ENCODE measurements at places on chromosomes 3 and 15.

DNA sequence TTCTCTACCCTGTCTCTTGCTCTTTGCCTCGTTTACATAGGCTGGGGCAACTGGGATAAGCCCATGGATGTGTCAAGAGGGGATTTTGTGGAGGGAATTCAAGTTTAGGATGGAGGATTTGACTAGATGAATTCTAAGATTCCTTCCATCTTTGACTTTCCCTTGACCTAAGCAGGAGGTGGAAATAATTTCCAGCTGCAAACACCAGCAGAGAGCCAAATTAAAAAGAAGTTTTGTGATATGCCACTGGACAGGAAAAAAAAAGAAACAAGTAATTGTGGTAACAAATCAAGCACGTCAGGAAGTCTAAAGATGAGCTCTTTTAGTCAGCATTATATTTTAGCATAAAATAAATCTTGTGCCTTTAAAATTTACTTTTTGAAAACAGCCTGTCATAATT lies 49.8 kb downstream of the KCNMB2 start:
- no peak for DNase-seq

DNA sequence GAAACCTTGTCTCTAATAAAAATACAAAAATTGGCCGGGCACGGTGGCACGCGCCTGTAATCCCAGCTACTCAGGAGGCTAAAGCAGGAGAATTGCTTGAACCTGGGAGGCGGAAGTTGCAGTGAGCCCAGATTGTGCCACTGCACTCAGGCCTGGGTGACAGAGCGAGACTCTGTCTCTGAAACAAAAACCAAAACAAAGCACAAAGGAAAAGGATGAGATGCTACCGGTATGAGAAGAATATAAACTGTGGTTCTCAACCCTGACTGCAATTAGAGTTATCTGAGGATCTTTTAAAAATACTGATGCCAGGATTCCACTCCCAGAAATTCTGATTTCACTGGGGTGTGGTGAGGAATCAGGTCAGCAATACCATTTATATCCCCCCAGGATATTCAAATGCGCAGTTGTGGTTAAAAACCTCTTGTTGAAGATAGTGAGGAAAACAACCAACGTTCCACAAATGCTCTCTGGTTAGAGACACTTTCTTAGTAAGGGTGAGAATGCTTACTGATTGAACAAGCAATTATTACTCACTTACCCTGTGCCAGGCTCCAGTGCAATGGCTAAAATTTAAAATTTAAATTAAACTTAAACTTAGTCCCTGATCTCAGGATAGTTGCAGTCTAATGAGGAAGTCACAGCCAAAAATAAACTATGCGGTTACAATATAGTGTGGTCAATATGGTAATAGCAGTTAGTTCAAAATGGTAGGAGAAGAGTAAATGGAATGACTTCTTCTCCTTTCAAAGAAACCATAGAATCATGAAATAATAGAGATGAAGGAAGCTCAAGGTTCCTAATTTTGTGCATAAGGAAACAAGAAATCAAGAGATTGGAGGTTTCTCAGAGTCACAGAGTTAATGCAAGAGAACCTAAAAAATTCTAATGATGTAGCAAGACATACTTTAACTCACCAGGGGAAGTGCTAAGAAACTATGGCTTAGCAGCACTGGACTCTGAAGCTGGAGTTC lies 109.5 kb downstream of the SSR3 start:
- no peak for DNase-seq

DNA sequence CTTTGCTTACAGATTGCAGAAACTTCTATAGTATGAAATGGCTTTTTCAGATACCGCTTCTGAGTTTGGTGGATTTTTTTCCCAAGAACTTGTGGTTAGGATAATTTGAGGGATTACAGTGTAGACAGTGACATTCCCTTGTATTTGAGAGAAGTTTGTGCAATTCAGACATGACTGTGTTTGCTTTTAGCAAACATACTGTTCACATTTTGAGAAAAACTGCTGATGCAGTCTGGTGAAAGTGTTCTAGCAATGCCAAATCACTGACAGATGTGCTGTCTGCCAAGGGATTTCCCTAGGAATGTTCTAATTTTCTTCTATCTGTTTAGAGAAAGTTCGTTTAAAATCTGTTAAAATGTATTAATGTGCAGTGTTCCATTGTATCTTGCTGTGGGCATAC lies 652.6 kb downstream of the FHIT start:
- DNase-seq = no peak

DNA sequence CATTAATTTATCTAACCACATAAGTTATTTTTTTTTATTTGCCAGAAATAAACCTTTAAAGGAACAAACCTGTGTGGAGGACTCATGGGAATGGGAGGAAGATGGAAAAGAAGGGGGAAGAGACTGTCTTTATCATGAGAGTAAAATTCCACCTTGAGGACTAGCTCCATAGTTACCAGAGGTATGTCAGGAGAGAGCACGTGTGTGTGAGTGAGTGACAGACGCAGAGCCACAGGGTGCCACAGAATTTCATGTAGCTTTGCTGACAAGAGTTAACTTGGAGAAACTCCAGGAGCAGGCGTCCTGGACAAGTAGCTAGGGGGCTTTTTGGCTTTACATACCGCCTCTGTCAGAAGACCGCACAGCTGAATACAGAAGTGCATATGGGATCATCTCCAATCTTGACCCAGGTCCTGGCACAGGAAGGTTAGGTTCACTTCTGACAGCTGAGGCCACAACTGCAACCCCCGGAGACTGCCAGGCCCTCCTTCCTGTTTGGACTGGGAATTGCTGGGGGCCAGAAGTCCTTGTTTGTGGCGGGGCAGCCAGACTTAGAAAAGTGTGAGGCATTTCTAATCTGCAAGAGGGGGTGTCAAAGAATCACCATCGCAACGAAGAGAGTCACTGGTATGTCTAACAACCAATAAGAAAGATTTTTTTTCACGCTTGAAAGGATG lies 197.8 kb upstream of the TPM1 start:
- DNase-seq = peak; percentile 70

GRCh38 chr3:180265551-180265950 lies 228.8 kb upstream of the PEX5L start:
- no peak for DNase-seq

GRCh38 chr3:183506674-183507320 lies 48.7 kb downstream of the KLHL6 start:
- no peak for DNase-seq

DNA sequence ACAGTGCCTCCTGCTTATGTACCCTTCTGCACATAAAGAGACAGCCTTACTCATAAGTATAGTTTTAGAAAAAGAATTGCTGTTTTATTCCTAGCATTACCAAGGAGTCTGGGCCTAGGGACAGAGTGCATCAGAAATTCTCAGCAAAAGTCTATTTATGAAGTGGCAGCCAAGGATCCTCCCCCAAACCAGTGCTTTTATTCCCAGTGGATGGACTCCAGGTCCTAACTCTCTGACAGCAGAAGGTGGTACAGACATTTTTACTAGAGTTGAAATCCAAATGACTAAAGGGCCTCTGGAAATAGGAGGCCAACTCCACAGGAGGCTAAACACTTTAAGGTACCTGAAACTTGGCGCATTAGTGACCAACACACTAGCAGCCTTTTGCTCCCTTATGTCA lies 407.2 kb upstream of the TPRG1 start:
- DNase-seq = no peak

- DNase-seq = no peak
These were observed 57.6 kb downstream of the TMEM44 start for GRCh38 chr3:194575484-194576210.

- DNase-seq = no peak
These were observed 30.0 kb downstream of the U2SURP start for GRCh38 chr3:143031327-143031726.

- no peak for DNase-seq
These were observed 34.7 kb downstream of the FNDC3B start for GRCh38 chr3:172074032-172074431.

- no peak for DNase-seq
These were observed 23.9 kb downstream of the LINGO1 start for GRCh38 chr15:77608774-77609173.

DNA sequence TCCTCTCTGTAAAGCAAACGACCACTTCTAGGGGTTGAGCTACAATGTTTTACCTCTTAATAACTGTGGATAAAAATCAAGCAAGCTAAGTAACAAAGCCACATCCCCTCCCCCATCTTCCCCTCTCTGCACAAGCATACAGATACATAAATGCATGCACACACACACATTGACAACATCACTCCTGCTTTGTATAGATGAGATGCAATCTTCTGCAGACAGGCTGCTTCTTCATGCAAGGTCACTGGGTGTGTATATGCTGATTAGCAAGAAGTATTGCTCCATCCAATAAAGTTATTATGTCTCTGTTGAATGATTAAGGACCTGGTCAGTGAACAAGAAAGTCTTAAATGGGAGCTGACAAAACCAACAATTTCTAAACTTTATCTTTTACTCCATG lies 8.8 kb upstream of the ATP11B start:
- no peak for DNase-seq

All from SJSA1 (cell line).